ENCODE measurements at places on chromosomes 5 and 9.

GRCh38 chr5:38598994-38599617 is 42.7 kb upstream of the LIFR start:
- no peak for DNase-seq

DNA sequence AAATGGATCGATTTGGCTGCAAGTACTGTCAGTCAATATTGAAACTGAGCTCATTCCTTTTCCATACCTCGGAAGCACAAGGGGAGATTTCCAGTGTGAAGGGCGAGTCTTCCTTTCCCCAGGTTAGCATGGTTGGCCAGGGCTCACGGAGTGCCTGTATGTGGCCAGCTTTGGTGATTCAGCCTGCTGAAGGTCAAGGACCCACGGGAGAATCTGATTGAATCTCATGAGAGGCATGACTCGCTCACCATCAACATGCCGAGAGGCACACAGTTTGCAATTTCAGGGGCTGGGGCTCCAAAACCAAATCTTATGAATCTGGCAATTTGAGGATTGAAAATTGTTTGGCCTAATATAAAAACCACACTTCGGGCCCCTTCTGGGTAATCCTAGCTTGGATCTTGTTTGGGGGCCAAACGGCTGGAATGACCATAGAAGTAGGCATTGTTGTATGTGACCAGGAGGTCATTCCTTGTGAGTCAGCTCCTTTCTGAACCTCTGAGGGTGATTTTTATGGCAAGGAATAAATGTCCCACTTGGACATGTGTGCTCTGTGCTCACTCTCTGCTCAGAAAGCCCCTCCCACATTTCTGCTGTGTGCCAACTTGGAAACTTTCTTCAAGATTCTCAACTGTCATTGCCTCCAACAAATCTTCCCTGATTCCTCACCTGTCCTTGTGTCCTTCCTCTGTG is 69.8 kb downstream of the DOCK2 start:
- DNase-seq, result no peak

DNA sequence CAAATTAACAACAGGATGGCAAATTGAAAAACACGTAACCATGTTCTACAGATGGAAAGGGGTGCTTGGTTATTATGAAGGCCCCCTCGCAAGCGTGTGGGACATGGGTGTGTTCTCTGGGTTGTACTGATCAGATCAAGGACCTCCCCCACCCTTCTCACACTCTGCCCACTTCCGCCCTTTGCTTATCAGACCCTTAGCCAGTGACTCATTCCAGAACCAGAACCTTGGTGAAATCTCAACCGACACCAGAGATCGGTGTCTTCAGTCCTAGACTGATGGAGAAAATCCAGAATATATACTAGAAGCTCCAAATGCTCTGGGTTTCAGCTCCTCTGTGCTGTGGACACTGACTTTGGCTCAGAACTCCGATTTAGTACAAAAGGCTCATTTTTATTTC is 64.9 kb downstream of the PTTG1 start:
- no peak for DNase-seq

DNA sequence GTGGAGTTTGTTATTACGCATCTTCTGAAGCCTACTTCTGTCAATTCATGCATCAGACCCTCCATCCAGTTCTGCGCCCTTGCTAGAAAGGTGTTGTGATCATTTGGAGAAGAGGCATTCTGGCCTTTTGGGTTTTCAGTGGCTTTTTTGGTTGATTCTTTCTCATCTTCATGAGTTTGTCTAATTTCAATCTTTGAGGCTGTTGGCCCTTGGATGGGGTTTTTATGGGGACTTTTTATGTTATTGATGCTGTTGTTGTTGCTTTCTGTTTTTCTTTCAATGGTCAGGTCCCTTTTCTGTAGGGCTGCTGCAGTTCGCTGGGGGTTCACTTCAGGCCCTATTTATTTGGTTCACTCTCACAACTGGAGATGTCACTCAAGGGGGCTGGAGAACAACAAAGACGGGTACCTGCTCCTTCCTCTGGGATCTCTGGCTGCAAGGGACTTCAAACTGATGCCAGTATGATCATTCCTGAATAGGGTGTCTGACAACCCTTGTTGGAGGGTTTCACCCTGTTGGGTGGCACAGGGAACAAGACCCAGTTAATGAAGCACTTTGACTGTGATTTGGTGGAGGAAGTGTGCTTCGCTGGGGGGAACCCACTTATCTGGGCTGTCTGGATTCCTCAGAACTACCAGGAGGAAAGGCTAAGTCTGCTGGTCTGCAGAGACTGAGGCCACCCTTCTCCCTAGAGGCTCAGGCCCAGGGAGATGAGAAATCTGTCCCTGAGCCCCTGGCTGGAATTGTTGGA is 226.7 kb upstream of the PTGER4 start:
- no peak for DNase-seq

DNA sequence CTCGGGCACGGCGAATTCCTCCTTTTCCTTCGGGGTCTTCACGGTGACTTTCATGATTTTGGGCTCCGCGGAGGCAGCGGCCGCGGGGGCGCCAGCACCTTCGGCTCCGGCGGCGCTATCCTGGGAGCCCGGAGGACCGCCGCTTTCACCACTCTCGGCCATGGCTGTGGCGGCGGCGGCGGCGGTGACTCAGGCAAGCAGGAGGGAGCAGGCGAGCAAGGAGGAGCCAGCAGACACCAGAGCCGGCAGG is 315 bp downstream of the UBQLN1 start:
- no peak for DNase-seq

GRCh38 chr5:50886657-50887345 is 220.4 kb downstream of the PARP8 start:
- no peak for DNase-seq

DNA sequence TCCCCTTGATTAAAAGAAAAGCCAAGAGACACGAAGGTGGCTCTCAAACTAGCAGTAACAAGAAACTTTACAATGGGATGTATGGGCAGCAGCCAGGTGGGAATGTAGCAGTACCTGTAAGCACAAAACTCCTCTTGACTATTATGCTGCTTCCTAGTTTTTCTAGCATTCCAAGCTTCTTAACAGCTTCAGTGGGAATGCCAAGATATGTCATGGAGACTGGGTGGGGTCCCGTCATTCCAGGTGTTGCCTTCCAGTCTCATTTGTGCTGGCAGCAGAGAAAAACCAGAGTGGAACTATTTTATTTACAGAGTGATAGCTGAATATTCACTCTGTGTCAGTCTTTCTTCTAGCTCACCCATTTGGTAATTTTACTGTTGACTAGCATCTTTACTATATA is 236.6 kb downstream of the ARL15 start:
- DNase-seq, result no peak

DNA sequence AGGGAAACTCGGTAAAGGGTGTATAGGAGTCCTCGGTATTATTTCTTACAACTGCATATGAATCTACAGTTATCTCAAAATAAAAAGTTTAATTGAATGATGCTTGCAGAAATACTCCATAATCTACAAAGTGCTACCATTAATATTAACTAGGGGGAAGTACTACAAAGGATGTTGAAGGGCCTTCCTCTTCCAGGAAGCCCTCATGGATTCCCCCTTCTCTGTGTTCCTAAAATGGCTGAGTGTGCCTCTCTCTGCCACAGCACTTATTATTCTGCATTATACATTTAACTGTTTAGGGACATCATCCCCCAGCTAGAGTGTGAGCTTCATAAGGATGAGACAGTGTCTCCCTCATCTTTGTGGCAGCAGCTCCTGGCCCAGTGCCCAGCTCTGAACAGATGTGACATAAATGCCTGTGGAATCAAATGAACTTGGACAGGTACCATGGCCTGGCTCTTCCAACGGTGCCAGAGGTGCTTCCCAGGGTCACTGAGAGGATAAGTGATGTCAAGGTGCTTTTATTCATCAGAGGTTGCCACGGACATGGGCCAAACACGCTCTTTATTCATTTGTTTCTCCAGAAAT is 99.5 kb downstream of the PAX5 start:
- DNase-seq, result no peak

- DNase-seq, result no peak
Observed at GRCh38 chr9:129278391-129279237, 100.6 kb upstream of the IER5L start.

GRCh38 chr9:121483049-121483448 is 16.6 kb downstream of the GGTA1 start:
- no peak for DNase-seq

- DNase-seq, result no peak
Observed at GRCh38 chr9:134602547-134603362, 38.8 kb upstream of the COL5A1 start.

GRCh38 chr5:10466446-10467073 is 24.9 kb downstream of the ROPN1L start:
- no peak for DNase-seq

DNA sequence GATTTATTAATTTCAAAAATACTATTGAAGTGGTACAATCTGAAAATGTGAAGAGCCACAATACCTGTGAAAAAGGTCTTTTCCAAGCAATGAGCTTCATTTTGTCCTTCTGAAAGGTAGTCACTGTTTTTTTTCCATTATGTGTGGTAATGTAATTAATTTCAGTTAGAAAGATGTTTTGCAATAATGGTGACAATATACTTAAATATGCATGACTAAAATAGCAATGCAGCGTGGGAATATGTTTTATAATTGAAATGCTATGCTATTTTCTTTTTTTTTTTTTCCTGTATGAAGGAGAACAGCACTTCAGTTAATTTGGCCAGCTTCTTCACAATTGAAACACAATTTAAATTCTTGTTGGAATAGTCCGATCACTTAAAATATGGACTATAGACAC is 41.9 kb downstream of the NPR3 start:
- DNase-seq, result no peak

Measured in smooth muscle cell of the brain vasculature (primary cell).